ENCODE measurements at places on chromosomes 11 and 22.
A peak's percentile ranks its signal among the peaks of the same experiment; 100 is the strongest.

DNA sequence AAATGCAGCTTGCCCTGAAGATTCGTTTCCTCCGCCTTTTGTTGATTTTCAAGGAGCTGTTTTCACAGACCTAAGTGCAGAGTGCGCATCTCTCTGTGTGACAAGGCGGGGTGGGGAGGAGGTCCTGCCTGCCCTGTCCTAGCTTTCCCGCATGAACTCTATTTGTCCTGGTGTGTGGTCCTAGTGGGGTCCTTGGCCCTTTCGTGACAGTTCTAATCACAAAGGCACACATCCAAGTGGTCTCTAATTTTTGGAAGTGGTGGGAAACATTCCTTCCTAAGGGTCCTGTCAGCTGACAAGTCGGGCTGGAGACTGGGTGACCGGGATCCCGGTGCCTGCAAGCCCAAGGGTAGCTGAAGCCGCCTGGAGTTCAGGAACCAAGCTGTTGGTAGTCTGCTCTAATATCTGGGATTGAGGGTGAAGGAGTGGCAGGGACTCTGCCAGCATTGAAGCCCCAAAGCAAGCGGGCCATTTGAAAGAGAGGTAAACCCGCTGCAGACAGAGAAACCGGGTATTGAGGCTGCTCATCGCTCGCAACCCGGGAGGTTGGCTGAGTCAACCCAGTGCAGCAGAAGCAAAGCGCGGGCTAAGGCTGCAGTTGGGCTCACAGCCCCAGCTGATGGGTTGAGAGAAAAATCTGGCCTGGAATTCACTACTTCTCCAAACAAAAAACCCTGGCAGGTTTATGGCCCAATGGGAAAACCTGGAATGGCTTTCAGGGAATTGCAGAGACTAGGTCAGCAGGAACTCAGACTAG is 28.1 kb upstream of the FBXO3 start:
- peak overlapping the region; percentile 37 for H3K4me3 ChIP-seq
- peaks cover 8% of the 10 kb centered on the region for H3K4me1 ChIP-seq
- peaks cover 20% of the 10 kb centered on the region for H3K27me3 ChIP-seq
- no peaks in the 10 kb centered on the region for H3K36me3 ChIP-seq

- peak overlapping the region; percentile 88 for H3K27ac ChIP-seq
- no peak overlapping the region for H3K4me3 ChIP-seq
- H3K4me1 ChIP-seq = peaks cover 37% of the 10 kb centered on the region
- no peaks in the 10 kb centered on the region for H3K27me3 ChIP-seq
- DNase-seq = peak; percentile 94
- peaks cover 1% of the 10 kb centered on the region for H3K36me3 ChIP-seq
Observed at GRCh38 chr11:61279934-61280659, 15.0 kb downstream of the VWCE start.

DNA sequence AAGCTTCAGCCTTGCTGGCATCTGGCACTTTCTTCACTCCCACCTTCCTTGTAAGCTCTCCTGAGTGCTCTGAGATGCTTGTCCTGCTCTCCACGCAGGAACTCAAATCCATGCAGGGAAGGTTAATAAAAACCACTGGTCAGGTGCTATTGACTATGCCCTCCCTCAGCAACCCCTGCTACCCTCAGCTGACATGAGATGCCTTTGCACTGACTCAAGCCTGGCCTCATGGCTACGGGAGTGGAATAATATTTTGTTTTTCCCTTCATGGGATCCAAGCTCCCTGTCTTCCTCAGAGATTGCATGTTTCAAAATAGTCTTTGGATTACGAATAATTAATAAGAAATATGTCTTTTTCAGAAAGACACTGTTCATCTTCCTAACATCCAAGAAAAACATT is 31.7 kb upstream of the ABCC8 start:
- no peak for DNase-seq
- no peak overlapping the region for H3K27ac ChIP-seq
- H3K36me3 ChIP-seq = no peaks in the 10 kb centered on the region
- H3K4me3 ChIP-seq = no peak overlapping the region
- peaks cover 11% of the 10 kb centered on the region for H3K27me3 ChIP-seq

- H3K27me3 ChIP-seq = no peaks in the 10 kb centered on the region
- no peaks in the 10 kb centered on the region for H3K36me3 ChIP-seq
- no peak overlapping the region for H3K4me3 ChIP-seq
- DNase-seq = no peak
- no peak overlapping the region for H3K27ac ChIP-seq
Observed at GRCh38 chr11:27916541-27917100, 191.3 kb downstream of the KIF18A start.

DNA sequence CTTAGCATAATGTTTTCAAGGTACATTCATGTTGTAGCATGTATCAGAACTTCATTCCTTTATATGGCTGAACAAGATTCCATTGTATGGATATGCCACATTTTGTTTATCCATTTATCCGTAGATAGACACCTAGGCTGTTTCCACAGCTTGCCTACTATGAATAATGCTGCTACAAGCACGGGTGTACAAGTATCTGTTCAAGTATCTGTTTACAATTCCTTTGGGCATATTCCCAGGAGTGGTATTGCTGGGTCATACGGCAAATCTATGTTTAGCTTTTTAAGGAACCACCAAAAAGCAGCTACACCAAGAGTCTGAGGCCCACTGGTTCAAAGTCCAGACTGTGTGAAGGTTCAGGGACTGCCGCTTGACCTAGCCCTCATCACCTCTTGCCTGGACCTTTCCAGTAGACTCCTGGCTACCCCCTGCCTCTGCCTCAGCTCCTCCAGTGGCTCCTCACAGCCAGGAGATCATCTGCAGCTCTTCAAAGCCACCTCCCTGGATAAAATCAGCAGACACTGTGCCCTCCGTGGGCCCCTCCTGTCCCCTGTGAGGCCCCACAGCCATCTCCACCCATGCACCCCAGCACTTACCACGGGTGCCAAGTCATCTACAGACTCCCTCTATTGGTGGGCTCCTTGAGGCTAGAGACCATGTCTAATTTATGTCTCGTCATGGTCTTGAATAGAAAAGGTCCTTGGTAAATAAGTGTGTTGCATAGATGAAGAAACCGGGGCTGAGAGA is 160.3 kb downstream of the MN1 start:
- DNase-seq = no peak
- H3K27me3 ChIP-seq = no peaks in the 10 kb centered on the region
- H3K4me1 ChIP-seq = peaks cover 10% of the 10 kb centered on the region
- no peaks in the 10 kb centered on the region for H3K36me3 ChIP-seq
- H3K4me3 ChIP-seq = no peak overlapping the region
- H3K27ac ChIP-seq = peak overlapping the region; percentile 63

GRCh38 chr11:1757861-1758610 is 5.7 kb downstream of the CTSD start:
- H3K27ac ChIP-seq = no peak overlapping the region
- H3K4me1 ChIP-seq = peaks cover 10% of the 10 kb centered on the region
- DNase-seq = no peak
- H3K27me3 ChIP-seq = no peaks in the 10 kb centered on the region

- no peaks in the 10 kb centered on the region for H3K36me3 ChIP-seq
- no peak overlapping the region for H3K27ac ChIP-seq
- H3K4me1 ChIP-seq = no peaks in the 10 kb centered on the region
- H3K27me3 ChIP-seq = no peaks in the 10 kb centered on the region
- DNase-seq = no peak
Observed at GRCh38 chr11:70532066-70532440, 133.7 kb downstream of the CTTN start.

GRCh38 chr11:77249427-77249826 is 52.1 kb downstream of the GDPD4 start:
- DNase-seq = peak; percentile 57
- H3K27me3 ChIP-seq = no peaks in the 10 kb centered on the region
- no peak overlapping the region for H3K27ac ChIP-seq
- peaks cover 59% of the 10 kb centered on the region for H3K4me1 ChIP-seq

DNA sequence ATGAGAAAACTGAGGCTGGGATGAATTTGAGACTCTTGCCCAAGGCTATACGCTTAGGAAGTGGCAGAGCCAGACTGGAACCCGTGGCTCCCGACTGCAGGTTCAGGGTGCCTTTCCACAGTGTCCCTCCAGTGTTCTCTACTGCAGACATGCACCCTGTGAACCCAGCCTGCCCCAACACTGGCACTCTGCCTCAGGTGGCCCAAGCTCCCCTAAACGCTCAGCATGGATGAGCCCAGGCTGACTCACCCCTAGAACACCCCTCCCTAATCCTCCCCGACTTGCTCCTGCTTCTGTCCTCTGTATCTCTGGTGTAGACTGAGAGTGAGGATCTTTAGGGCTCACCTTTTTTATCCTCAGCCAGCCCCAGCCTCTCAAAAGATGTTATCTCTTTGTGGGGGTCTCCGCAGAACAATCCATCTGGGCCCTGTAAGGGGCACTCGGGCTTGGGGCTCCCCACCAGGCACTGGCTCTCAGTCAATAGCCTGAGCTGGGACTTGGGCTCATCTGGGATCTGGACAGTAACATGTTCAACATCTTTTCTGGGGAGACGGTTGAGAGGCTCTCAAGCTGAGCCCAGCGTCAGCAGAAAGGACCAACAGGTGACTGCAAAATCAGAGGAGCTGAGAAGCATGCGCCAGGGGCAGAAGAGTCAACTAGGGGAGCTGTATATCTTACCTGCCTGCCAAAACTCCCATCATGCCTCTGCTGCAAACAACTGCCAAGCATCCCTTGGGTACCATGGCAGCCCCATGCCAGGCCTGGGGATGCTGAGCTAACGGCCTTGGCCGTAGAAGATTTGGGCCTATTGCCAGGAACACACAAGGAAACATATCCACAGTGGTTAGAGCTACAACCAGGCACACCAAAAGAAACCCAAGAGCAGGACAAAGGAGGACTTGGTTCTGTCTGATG is 176.2 kb downstream of the BUD13 start:
- no peaks in the 10 kb centered on the region for H3K27me3 ChIP-seq
- H3K36me3 ChIP-seq = no peaks in the 10 kb centered on the region
- no peaks in the 10 kb centered on the region for H3K4me1 ChIP-seq
- no peak overlapping the region for H3K4me3 ChIP-seq
- no peak for DNase-seq
- H3K27ac ChIP-seq = no peak overlapping the region

- no peak overlapping the region for H3K27ac ChIP-seq
- no peaks in the 10 kb centered on the region for H3K27me3 ChIP-seq
- H3K4me3 ChIP-seq = no peak overlapping the region
Observed at GRCh38 chr22:43101306-43101705, 9.2 kb upstream of the BIK start.

GRCh38 chr11:83736684-83737083 is 450.5 kb upstream of the CCDC90B start:
- DNase-seq = no peak
- no peaks in the 10 kb centered on the region for H3K36me3 ChIP-seq
- no peak overlapping the region for H3K27ac ChIP-seq
- H3K4me1 ChIP-seq = no peaks in the 10 kb centered on the region
- H3K27me3 ChIP-seq = no peaks in the 10 kb centered on the region

GRCh38 chr11:121318848-121319834 is 26.6 kb downstream of the SC5D start:
- H3K4me3 ChIP-seq = no peak overlapping the region
- no peak overlapping the region for H3K27ac ChIP-seq
- H3K36me3 ChIP-seq = no peaks in the 10 kb centered on the region
- peaks cover 6% of the 10 kb centered on the region for H3K4me1 ChIP-seq
- DNase-seq = no peak

GRCh38 chr11:75428989-75429640 is 3.9 kb downstream of the KLHL35 start:
- H3K4me1 ChIP-seq = no peaks in the 10 kb centered on the region
- no peak overlapping the region for H3K4me3 ChIP-seq
- peaks cover 53% of the 10 kb centered on the region for H3K27me3 ChIP-seq
- no peak for DNase-seq

GRCh38 chr11:132704781-132705375 is 827.4 kb downstream of the OPCML start:
- H3K27me3 ChIP-seq = no peaks in the 10 kb centered on the region
- no peak overlapping the region for H3K27ac ChIP-seq
- no peak for DNase-seq
- H3K4me1 ChIP-seq = no peaks in the 10 kb centered on the region
- H3K36me3 ChIP-seq = no peaks in the 10 kb centered on the region

DNA sequence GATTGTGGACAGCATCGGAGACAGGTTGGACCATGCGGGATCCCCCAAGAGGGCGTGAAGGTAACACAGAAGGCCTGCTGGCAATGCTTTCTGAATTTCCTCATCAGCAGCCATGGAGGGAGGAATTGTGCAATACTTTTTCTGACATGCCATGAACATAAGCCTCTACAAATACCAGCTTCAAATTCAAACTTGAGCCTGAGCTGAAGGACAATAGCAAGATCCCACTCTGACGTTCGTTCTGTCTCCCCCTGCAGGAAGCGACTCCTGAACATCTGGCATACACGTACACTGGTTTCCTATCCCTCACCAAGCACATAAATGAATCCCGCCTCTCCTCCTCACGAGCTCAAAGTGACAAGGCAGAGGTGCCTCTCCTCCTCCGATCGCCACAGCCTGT is 312.2 kb downstream of the BRD1 start:
- no peak for DNase-seq
- H3K27me3 ChIP-seq = no peaks in the 10 kb centered on the region
- no peaks in the 10 kb centered on the region for H3K36me3 ChIP-seq
- no peaks in the 10 kb centered on the region for H3K4me1 ChIP-seq

- H3K36me3 ChIP-seq = no peaks in the 10 kb centered on the region
- H3K27me3 ChIP-seq = peaks cover 4% of the 10 kb centered on the region
- DNase-seq = no peak
- H3K27ac ChIP-seq = no peak overlapping the region
- H3K4me3 ChIP-seq = no peak overlapping the region
Observed at GRCh38 chr11:125202362-125202880, 37.9 kb downstream of the PKNOX2 start.

DNA sequence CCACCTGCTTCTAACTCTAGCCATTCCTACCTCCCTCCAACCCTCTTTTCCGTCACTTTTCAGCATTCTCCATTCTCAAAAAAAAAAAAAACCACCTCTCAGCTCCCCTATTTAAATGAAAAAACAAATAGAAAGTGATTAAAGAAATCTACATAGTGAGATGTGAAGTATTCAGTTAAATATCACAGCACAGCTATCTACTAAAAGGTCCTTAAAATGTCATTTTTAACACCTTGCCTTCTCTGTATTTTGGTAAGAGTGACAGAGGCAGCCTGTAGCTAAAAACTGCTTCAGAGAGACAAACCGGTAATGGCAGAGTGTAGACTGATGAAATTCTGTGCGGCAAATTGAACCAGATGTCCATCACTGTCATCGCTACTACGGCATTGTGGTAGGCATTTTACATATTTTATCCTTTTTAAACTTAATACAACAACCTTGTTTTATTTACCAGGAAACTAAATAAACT is 346 bp upstream of the ALG9 start:
- no peak for DNase-seq
- H3K4me1 ChIP-seq = peaks cover 7% of the 10 kb centered on the region

DNA sequence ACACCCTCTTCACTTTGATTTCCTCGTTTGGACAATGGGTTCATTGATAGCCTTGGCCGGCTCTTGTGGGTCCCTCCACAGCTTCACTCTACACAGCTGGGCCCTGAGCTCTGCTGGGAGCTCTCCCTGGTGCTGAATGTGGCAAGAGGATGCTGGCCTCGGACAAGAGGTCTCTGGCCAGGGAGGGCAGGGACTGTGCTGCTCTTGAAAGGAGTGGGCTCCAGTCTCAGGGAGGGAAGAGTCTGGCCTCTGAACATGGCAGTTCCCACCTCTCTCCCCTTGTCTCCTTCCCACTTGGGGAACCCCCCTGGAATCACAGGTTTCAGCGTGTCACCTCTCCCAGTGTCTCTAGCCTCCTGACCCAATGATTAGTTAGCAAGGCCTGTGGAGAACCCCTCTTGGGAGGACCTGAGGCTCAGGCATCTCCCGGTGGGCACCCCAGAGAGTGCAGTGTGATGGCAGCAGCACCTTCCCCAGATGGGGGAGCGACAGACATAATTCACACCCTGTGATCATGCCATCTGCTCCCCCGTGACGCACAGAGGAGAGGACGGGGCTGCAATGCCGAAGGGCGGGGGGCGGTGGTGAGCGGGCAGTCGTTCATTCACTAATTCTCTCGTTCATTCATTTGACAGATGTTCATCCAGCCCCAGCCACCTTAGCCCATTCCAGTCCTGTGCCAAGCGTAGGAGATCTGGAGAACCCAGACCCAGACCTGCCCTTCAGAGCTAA is 2.8 kb upstream of the CABP7 start:
- H3K27ac ChIP-seq = no peak overlapping the region
- peaks cover 47% of the 10 kb centered on the region for H3K27me3 ChIP-seq
- DNase-seq = peak; percentile 35
- peaks cover 11% of the 10 kb centered on the region for H3K4me1 ChIP-seq

All from keratinocyte (primary cell).